NCI-H2171 (cell line): ENCODE measurements at places on chromosomes 6 and 20.

DNA sequence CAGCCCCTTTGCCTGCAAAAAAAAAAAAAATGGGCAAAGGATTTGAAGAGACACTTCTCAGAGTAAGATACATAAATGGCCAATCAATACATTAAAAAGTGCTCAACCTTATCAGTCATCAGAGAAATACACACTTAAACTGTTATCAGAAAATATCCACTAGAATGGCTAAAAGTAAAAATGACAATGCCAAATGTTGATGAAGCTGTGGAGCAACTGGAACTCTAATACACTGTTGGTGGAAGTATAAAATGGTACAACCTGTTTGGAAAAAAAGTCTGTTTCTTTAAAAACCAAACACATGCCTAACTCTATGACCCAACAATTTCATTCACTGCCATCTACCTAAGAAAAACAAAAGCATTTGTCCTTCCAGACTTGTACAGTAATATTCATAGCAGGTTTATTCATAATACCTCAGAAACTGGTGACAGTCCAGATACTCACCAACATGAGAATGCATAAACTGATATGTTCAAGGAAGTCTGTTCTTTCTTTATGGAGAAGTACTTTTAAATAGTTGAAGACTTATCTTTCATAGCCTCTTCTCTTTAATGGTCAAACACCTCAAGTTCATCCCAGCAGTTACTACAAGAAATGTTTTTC, 378.4 kb upstream of the RUNX2 start:
- no peak for DNase-seq

- no peak for DNase-seq
Measured at GRCh38 chr20:14553774-14554534, 216.5 kb upstream of the FLRT3 start.

GRCh38 chr20:31943052-31943471, 8.8 kb downstream of the PDRG1 start:
- DNase-seq = no peak

GRCh38 chr6:43762966-43763695, 6.9 kb upstream of the VEGFA start:
- DNase-seq = no peak

- no peak for DNase-seq
Measured at GRCh38 chr6:79072640-79073181, 5.3 kb downstream of the PHIP start.

DNA sequence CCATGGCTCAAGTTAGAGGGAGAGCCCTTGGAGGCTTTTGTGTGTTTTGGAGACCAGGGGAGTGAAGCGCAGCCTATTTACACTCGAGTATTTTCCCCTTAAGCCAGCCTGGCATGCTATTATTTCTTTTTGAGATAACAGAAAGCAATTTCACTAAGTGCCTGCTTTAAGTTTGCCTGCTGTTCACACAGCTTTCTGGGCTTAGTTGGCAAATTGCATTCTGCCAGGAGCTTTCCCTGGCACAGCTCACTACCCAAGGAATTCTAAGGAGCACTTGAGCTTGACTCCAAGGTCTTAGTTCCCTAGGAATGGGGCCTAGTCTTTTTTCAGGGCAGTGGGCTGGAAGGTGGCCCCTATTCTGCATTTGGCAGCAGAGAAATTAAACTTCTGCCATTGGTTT, 19.0 kb upstream of the ASXL1 start:
- no peak for DNase-seq

GRCh38 chr6:24856901-24857670, 58.4 kb upstream of the ARMH2 start:
- DNase-seq = no peak

DNA sequence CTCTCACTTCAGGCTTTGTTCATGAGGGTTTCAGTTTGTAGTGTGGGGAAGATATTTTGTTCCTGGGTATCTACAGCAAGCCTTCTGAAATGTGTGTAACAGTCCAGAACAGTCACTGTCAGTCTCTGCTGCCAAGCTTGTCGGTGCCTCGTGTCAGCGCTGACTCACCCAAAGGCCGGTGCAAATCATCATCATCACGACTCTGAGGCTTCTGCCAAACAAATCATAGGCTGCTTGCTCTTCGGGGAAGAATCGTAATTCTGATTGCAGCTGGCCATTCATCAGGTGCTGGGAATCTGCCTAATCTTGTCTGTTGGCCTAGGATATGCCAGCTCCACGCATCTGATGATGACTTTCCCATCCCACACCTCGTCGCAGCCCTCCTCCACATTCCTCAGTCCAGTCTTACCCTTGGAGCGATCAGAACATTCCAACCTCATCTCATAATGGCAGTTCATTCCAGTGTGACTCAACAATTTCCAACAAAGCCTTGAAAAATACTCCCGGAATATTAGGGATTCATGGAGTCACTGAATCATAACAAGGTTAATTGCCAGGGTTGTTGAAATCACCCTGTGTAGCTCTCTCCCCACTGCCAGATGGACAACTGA, 40.9 kb downstream of the ALDH8A1 start:
- no peak for DNase-seq

GRCh38 chr6:117986396-117986795, 79.3 kb downstream of the SLC35F1 start:
- DNase-seq = no peak

GRCh38 chr6:98833057-98833306, 1.4 kb upstream of the POU3F2 start:
- no peak for DNase-seq

- no peak for DNase-seq
Measured at GRCh38 chr20:44072384-44072783, 114.6 kb downstream of the JPH2 start.

- DNase-seq = no peak
Measured at GRCh38 chr20:61558726-61559125, 306.7 kb downstream of the CDH4 start.

GRCh38 chr20:13809373-13809772, 24.5 kb downstream of the NDUFAF5 start:
- DNase-seq = no peak

GRCh38 chr20:10790013-10790412, 116.2 kb upstream of the JAG1 start:
- DNase-seq = no peak

- no peak for DNase-seq
Measured at GRCh38 chr6:32589596-32590449, at the start of gene HLA-DRB1. Gene HLA-DRB1, minus strand, starts transcription at chr6:32589848. Its CDS starts 106 bp downstream, at chr6:32589742.

GRCh38 chr20:36745234-36745926, 510 bp downstream of the NDRG3 start:
- peak; percentile 49 for DNase-seq

DNA sequence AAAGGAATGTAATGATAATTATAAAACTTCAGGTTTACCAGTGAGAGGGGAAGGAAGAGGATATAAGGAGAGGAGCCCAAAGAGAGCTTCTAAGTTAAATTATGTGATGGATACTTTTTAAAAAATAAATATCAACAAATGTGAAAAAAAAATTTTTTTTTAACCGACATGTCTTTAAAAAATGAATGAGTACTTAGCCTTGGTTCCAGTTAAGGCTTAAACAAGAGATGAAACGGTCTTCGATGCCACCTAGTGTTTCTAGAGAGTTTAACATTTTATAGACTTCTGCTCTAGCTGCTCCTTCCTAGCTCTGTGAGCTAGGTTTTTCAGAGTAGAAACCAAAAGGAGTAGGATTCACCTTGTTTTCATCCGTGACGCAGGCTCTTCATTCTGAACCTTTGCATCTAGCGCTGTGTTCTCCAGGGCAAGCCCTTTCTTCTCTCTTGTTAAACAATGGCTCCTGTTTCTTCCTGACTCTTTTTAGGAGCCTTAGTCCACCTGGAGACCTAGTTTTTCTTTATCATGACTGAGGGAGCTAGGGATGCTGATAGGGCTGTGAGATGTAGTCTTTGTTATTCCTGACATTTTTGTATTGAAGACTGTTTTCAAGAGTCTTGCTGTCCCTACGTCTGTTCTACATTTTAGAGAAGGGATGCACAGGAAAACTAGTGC, 42.4 kb upstream of the GNRH2 start:
- DNase-seq = peak; percentile 42

DNA sequence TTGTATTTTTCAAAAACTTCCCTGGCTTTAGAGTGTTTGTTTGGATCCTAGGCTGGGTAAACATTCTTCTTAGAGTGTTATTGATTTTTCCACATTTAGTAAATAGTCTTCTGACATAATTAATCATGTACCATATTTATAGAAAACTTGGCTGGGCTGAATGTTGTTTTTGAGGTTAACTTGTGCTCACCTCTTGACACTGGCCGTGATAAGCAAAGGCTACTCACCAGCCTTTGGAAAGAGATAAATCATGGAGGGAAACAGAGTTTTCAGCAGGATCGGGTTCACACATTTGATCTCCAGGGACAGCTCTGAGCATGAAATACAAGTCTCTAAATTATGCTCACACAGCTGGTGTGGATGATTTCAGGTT, 6.2 kb upstream of the CD93 start:
- no peak for DNase-seq

GRCh38 chr6:13261464-13261994, 66.8 kb downstream of the TBC1D7 start:
- DNase-seq = no peak

DNA sequence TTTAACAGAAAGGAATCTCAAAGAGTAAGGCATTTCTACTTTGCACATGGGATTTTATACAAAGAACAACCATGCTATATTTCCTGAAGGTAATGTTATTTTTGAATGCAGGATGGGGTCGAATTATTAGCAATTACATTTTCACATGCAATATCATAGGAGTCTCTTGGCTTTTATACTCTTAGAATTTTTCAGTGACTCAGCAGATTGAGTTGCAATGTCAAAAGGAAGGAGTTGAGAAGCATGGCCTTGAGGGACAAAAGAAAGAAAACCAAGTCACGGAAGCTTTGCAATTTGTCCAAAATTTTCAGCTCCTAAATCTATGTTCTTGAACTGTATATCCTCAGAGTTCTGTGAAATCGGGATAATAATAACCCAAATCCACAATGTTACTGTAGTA, 181.1 kb downstream of the GRM1 start:
- no peak for DNase-seq

GRCh38 chr6:13308332-13308731, 20.0 kb downstream of the TBC1D7 start:
- no peak for DNase-seq

DNA sequence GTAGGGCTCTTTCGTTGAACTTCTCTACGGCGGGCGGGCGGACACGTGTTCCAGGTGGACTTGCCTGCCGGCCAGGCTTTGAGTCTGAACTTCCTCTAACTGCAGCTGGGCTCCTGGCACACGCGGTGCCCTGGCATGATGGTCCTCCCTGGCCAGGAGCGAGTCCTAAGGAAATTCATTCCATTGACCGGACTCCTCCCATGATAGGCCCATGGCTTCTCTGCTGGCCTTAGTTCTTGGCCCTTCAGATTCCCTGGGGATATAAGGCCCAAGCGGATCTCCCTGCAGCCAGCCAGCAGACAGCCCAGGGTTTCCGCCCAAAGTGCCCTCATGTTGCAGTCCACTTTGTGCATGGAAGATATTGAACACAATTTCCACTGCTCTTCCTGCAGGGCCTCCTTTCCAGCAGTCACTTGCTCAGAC, 39.4 kb downstream of the TBC1D7 start:
- DNase-seq = no peak

GRCh38 chr6:152089992-152090391, 282.5 kb downstream of the ESR1 start:
- DNase-seq = no peak

DNA sequence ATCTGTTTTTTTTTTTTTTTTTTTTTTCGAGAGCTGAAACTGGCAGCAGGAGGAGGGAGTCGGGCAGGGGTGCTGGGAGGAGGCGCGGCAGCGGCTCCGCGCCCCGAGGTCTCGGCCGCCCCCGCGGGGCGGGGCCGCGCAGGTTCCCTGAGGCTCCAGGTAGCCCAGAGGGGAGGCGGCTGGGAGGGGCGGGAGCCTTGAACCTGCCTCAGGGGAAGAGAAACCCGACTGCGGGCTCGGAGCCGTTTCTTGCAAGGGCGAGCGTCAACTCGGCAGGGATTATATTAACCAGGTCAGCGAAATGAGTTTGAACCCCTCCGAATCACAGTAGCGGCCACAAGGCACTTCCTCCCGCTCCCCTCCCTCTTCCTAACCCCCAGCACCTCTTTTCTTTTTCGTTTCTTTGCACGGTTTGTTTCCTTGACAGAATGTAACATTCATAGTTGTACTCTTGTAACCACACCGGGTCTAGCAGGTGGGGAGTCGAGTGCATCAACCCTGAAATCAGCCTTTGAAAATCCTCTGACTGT, 2.0 kb downstream of the MYB start:
- peak; percentile 67 for DNase-seq

DNA sequence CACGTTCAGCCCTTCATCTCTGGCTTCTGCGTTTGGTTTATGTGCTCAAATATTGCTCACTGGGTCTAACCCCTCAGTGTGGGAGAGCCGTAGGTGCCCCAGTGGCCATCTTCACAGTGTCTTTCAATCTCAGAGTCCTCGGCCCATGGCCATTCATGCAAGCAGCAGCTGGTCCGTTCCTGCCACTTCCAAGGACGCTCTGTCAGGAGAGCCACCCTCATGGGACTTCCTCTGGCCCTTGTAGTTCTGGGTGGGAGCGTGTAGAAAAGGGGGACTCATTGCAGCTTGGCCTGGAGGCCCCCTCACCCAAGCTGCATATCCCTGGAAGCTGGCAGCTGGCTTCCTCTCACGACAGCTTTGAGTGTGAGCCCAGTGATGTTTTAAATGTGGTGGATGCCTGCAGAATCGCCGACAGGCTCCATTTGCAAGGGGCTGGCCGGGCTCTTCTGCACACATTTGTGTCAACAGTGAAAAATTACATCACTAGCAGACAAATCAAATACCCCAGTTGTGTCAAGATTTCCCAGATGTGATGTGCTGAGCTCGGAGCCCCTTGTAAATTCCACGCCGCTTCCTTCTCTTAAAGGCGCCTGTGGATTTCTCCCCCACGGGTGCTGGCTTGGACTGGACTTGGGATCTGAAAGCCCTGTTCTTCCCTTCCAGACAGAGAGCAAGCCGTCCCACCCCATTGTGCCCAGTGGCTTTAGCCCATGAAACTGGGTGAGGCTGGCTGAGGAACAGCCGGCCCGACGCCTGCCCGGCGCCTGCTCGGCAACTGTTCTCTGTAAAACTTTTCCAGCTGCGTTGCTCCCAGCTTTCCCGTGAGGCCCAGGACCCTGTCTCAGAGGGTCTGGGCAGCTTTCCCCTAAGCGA, 360.1 kb downstream of the TAF4 start:
- DNase-seq = no peak

GRCh38 chr6:109342506-109342905, 39.8 kb downstream of the CD164 start:
- DNase-seq = no peak

DNA sequence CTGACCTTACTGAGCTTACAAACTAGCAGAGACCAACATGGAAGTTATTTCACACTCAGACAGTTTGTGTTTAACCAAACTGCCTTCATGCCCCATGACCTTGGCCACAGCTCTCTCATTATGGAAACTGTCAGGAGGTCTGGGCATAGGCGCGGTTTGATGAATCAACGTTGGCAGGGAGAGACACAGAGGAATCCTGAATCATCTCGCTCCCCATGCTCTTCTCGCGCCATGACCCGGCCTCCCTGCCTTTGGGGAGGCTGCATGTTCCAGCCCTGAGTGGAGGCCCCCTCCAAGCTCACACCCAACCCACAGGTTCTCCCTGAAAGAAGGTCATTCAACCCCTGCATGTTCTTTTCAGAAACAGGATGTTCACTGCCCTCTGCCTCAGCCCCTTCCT, 15.9 kb upstream of the GDAP1L1 start:
- DNase-seq = no peak

GRCh38 chr6:39516471-39516870, 194.0 kb upstream of the KCNK16 start:
- no peak for DNase-seq

- DNase-seq = peak; percentile 52
Measured at GRCh38 chr20:52242237-52243230, 51.0 kb upstream of the ZFP64 start.
